Stimulated activated CD4-positive, alpha-beta T cell treated with anti-CD3 and anti-CD28 coated beads, Interleukin-12 subunit alpha, Interleukin-12 subunit beta, amount 100 ng/mL, for 24 hours (primary cell): ENCODE measurements at places on chromosomes 5 and 9.

DNA sequence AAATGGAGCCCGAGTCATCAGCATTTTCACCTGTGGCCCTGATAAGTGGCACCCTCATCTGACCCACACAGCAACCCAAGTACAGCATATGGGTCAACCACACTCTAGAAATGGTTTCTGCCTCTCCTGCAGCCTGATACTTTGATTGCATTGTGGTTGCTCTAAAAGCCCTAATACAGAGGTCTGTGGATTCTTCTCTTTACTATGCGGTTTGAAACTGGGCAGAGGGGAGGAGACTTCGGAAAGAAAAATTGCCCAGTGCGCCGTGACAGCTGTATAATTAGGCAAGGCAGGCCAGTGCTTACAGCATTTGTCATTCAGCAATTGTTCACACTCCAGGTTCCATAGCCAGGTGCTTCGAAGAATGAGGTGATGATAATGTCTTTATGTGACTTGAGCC, 361.0 kb downstream of the NFIB start:
- DNase-seq = no peak

- DNase-seq = no peak
Observed at GRCh38 chr9:110579862-110580219, 300 bp upstream of the SVEP1 start.

DNA sequence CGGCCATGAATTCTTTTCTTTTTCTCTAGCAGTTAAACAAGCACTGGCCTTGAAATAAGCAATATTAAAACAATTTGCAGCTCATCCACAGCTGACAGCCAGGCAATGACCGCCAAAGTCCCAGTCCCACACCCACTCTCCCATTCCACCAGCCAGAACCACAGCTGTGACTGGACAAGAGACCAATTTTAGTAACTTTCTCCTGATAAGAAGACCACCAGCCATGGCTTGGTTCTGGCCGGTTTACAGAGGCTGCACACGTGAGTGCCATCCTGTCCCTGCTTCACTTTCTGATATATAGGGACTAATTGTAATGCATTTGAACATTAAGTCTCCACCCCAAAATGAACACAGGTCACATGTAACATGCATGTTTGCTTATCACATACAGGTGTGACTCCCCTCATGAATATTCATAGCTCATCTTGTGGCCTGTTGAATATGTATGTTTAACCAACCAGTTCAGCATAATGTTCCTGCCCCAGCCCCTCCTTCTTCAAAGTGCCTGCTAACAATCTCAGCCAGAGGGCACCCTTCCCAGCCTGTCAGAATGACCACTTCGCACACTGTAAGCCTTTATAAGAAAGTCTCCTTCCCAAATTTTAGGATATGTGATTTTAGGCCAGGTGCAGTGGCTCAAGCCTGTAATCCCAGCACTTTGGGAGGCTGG, 23.9 kb upstream of the FANCC start:
- no peak for DNase-seq

- DNase-seq = no peak
Observed at GRCh38 chr9:106307670-106308069, 555.3 kb upstream of the ZNF462 start.

- DNase-seq = no peak
Observed at GRCh38 chr5:3661755-3662296, 66.2 kb downstream of the IRX1 start.

- no peak for DNase-seq
Observed at GRCh38 chr9:69324549-69325401, at the start of gene ENTREP1. ENTREP1 (plus strand) TSS chr9:69325215; CDS start chr9:69325310, 95 bp downstream.

- no peak for DNase-seq
Observed at GRCh38 chr9:127195976-127196825, 68.4 kb upstream of the GARNL3 start.

- DNase-seq = no peak
Observed at GRCh38 chr5:153006681-153007080, 483.8 kb upstream of the GRIA1 start.

DNA sequence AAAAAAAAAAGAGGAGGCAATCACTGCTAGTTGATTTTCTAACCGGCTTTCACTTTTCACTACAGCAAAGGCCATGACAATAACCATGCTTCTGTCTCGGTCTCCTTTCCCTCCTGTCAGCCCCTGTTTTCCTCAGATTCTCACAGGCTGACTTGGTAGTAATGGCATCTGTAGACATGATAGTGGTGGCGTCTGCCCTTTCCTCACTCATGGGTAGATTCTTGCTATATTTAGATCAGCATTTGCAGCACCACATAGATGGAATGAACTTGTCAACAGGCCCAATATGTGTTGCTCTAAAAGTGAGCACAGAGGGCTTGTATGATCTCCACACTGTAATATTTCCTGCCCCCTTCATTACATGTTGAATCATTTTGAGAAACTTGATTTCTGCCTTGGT, 120.3 kb upstream of the FTMT start:
- no peak for DNase-seq

DNA sequence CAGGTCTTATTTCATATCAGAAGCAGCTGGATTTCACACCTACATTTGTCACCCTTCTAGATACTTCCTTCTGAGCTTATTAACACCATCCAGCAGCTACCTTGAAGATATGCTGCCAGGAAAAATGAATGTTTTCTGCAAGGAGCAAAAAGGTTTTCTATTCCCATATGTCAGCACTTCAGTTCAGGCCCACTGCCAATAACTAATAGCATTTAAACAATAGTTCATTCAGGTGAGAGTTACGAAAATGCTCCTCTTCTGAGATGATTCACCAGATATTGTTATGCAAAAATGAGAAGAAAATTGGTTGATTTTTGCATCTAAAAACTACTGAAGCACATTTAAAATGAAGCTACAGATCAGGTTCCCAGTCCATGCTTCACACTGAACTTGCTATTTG, 56.4 kb upstream of the ISL1 start:
- no peak for DNase-seq

- no peak for DNase-seq
Observed at GRCh38 chr5:90109285-90109684, 300.3 kb downstream of the CETN3 start.

DNA sequence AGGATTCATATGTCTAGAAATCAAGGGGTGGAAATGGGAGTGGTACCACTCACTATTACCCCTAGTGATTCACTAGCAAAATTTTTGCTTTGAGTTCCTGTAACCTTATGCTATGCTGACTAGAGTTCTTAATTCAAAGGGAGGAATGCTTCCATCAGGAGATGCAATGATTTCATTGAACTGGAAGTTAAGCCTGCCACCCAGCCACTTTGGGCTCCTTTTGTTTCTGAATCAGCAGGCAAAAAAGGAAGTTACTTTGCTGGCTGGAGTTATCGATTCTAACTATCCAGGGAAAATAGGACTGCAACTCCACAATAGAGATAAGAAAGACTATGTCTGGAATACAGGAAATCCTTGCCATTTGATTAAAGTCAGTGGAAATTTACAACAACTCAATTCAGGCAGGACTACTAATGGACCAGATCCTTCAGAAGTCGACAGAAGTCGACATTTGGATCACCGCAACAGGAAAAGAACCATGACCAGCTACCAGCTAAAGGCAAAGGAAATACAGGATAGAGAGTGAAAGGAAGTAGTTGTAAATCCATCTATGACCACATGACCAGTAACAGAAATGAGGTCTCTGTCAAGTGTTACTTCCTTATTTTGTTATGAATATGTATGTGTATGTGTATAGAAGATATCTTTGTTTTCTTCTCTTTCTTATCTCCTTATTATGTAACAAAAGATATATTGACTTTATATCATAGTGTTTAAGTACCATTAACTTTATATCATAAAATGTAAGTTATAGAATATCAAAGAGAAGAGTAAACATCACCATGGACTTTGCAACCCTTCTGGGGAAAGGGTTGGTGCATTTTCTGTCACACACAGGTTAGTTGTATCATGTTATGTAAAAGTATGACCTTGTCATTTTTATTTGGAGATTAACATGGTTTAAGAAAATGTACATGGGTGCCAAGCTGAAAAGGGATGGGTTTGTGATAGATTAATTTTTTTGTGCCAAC, 198.7 kb upstream of the HAPLN1 start:
- DNase-seq = no peak

DNA sequence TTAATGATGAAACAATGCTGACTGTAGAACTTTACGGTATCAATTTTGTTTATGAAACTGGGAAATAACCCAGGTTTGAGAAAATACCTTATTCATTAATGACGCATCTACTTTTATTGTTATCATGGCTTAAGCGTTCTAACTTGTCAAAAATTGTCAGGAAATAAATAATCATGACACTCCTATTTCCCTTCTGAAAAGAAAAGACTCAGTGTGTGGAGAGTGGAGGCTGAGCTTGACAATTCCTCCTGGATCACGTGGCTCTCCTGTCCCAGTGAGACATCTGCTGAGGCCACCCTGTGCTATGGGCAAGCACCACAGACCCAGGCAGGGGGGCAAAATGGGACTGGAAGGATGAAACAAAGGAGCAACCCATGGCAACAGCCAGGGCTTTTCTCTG, 466.4 kb downstream of the ZNF608 start:
- DNase-seq = no peak

DNA sequence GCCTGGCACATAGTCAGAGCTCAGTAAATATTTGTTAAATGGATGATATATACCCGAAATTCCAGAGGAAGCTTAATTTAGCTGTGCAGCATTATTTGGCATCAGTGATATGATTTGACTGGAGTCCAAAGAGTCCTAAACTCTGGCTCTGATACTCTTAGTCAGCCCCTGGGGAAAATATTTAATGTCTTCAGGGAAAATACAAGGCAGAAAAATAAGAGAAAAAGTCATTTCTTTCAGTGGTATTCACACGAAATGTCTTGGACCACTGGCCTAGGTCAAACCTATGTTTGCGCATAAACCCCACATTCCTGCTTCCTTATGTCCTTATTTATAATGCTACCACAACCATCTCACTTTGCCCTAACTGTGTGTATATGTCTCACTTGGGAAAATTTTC, 23.8 kb downstream of the GLRA1 start:
- DNase-seq = no peak

DNA sequence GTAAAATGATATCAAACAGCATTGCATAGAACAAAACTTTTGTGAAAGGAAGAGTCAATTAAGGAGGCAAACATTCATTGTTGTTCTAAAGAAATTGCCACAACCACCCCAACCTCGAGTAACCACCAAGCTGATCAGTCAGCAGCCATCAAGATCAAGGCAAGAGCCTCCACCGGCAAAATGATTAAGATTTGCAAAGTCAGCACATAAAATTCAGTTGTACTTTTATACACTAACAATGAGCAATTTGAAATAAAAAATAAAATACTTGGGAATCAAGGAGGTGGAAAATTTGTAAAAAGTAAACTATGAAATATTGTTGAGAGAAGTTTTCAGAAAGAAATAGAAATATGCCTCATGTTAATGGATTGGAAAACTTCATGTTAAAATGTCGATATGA, 1118.5 kb downstream of the PTPRD start:
- DNase-seq = no peak

DNA sequence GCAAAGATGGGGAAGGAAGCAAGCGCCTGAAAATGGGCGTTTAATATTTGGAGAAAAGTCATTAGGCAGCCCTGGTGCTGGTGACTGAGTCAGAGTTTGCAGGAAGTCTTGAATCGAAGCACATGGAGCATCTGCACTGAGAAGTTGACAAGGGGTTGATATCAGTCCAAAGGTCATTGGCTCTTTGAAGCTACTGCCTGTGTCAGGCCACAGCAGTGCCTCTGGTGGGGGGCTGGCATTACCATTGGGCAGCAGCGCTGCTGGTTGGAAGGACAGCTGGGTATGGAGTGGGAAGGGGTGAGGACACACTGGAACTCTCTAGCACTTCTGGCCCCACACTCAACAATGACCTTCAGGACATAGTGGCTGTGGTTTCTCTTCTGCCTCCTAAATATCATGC, 150.4 kb upstream of the ERCC6L2 start:
- no peak for DNase-seq

DNA sequence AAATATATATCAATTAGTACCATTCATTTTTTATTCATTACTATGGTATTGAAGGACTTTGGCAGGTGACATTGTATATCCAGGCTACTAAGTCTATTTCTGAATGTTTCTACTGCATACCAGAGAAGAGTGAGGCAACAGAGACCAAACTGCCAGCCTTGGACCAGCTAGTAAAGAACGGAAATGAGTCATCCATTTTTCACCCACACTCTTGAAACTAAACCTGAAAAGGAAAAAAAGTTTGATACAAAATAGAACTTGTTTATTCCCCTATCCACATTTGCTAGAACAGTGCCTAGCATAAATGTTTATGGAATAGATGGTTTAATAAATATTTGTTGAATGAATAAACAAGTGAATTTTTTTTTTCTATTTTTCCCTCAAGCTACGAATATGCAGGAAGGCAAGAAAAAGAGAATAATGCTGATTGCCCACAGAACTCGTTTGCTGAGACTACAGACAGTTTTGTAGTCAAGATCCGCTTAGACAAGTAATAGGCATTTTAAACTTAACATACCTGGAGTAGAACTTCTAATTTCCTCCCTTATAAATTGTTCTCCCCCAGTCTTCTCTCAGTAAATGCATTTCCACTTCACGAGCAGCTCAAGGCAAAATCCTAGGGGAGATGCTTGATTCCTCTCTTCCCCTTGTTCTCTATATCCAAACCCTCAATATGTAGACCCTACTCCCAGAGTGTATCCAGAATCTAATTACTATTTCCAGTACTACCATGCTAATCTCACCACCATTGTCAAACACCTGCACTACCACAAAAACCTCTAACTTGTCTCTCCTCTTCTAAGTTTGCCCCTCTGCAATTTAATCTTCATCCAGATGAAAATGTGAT, 146.2 kb upstream of the RASA1 start:
- DNase-seq = no peak

- no peak for DNase-seq
Observed at GRCh38 chr5:56319526-56320181, 86.5 kb upstream of the ANKRD55 start.

DNA sequence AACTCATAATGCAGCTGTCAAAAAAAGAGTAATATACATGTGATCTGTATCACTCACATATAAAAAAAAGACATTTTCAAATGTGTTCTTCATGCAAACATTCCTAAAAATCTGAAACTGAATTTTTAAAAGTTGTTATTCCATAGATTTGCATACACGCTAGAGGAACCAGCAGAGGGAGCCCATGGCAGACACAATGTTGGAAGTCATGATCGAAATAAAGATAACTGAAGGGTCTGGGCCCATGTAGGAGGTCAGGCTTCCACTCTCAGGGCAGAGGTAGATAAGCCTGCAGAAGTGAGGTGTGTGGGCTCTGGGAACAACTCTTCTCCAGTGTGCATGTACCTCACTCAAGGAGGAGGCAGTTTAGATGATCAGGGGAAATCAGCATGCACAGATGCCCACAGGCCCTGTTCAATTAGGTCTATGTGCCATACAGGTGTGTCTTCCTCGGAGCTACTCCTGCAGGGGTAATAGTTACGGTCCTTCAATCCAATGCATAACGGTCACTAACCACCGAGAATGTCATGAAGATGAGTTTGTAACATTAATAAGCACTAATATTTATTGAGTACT, 208.6 kb downstream of the EPB41L4A start:
- DNase-seq = no peak

- no peak for DNase-seq
Observed at GRCh38 chr5:178545176-178545575, 45.0 kb downstream of the COL23A1 start.

- DNase-seq = no peak
Observed at GRCh38 chr5:159442206-159442850, 112.0 kb upstream of the IL12B start.

GRCh38 chr9:120710110-120710981, 3.9 kb downstream of the MEGF9 start:
- DNase-seq = no peak
